AML-193 (cell line): ENCODE measurements at places on chromosomes 6 and 20.
A peak's percentile ranks its signal among the peaks of the same experiment; 100 is the strongest.

GRCh38 chr20:16100767-16101166 lies 472.5 kb downstream of the KIF16B start:
- DNase-seq: no peak

DNA sequence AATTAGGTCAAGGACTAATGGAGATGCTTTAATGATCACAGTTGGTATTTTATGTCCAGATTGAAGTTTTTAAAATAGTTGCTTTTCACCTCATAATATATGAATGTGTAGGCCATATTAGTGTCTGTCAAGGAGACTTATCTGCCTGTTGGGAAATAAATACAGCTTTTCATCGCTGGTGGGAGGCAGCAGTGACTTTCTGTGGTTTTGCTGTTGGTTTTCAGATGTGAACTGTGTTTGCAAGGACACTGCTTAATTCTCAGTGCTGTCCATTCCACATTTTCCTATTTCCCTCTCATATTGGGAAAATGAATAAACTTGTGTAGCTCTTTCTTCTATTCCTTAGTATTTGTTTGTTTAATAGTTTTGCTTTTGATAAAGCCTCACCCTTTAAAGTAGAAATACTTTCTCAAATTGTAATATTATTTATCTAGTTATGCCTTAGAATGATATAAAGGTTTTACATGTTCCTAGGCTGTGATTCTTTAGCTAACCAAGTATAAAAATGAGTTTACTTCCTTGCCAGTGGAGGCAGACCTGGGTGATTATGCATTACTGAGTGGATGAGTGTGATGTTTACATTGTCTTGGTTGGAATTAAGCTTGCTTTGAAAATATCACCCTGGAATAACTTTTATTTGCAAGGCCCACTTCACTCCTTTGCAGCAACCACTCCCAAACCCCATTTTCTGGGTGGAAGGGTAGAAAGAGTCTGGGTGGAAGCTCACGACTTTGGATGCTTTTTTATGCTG lies 3.3 kb downstream of the PLCB4 start:
- no peak for DNase-seq

DNA sequence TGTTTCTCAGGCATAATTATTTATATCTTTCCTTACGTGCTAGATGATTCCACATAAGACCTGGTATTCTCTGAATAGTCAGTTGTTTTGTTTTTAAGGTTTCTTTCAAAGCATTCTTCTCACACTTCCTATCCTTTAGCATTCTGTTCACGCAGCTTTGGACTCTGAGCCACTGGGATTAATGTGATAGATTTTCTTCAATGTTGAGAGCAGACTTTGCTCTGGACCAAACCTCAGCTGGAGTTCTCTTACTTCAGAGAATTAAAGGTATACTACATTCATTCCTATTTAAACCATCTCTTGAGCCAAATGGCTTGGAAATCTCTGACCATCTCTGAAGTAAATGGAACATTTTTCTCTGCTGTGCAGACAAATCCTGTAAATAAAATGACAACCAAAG lies 70.7 kb upstream of the TRAF3IP2 start:
- no peak for DNase-seq

GRCh38 chr6:2999618-3000557 lies at the start of gene NQO2:
Gene NQO2, plus strand, starts transcription at chr6:2999894. Its CDS starts 6,659 bp downstream, at chr6:3006553.
- peak; percentile 78 for DNase-seq

DNA sequence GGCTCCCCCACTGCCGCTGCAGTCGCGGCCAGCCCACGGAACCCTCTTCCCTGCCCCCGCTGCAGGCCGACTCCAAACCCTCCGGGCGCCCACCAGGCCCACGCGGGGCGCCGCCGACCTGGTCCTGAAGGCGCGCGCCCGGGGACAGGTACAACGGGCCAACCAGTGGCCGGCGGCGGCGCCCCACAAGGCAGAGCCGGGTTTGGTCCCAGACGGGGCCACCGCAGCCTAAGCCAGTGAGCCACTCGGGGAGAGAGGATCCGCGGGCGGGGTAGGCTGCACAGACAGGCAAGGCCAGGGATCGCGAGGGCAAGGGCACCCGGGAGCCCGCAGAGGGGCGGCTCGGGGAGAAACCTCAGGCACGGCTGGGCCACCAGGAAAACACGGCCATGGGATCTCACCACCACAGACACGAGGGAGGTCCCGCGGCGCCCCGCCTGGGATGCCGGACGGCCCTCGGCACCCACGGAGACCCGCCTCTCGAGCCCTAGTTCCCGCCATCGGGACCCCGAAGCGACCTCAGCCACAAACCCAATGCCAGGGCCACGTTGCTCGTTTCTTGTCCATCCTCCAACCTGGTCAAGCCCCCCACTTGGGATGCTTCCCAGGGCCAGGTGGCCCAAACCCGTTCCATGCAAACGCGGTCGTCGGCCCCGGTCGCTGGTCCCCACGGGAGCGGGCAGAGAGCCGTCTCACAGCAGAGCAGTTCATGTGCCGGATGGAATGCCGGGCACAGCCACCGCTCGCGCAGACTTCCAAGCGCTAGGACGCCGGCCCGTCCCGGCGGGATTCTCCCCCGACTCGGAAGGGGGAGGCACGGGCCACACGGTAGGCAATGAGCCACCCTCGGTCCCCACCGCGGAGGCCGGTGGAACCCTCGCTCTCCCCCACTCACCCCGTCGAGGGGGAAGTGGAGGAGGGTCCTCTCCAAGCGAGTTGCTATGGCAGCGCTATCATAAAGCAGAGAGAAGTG lies 1956.6 kb upstream of the DEFB115 start:
- DNase-seq: no peak

- DNase-seq: no peak
Observed at GRCh38 chr20:31543966-31544598, 29.8 kb downstream of the HM13 start.

DNA sequence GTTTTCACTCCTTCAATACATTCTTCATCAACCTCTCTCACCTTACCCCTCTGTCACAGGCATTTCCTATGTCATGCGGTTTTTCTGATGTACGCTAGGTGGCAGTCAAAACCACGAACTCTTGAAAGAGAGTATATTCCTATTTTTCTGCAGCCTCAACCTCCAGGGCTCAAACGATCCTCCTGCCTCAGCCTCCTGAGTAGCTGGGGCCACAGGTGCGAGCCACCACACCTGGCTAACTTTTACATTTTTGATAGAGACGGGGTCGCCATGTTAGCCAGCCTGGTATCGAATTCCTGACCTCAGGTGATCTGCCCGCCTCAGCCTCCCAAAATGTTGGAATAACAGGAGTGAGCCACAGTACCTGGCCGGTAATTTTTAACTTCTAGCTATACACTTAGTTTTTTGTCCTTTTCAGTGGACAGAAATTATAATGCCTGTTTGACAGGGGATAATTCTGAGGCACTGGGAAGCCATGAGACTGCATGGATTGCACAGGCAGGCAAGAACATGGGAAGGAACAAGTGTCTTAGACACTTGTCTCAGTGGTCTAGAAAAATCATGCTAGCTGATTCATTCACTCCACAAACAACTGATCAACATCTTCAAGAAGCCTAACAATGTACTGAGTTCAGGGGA lies 22.5 kb upstream of the HFE start:
- DNase-seq: peak; percentile 77

GRCh38 chr20:5279661-5280060 lies 37.1 kb downstream of the PROKR2 start:
- peak; percentile 33 for DNase-seq

GRCh38 chr20:48574383-48574782 lies 253.4 kb downstream of the PREX1 start:
- no peak for DNase-seq

- DNase-seq: peak; percentile 52
Observed at GRCh38 chr6:163427498-163428254, 13.2 kb downstream of the QKI start.

DNA sequence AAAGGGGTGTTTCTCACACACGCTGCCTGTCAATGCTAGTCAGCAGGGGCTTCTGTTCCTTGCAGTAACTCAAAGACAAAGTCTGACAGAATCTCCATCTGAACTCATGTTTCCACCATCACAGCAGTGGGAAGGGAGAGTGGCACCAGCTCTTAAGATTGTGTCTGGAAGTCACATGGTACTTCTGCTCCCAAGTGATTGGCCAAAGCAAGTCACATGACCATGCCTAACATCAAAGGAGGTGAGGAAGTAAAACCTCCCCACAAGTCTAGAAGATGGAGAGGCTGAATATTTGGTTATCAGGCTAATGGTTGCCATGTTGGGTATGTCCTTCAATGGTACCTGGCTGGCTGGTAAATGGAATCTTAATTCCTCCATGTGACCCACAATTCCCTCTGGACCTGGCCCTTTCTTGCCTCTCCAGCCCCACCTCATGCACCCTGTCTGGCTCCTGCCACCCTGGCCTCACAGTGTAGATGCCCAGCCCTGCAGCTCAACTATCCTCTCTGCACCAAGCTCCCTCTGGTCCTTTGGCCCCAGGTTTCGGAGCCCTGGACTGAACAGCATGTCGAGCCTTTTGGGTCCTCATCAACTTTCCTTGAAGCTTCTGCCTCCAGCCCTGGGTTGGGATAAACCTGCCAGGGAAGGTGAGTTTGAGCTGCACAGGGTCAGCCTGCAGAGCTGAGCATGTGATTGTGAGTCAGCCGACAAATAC lies 51.0 kb upstream of the PMEPA1 start:
- no peak for DNase-seq

GRCh38 chr6:135379647-135380046 lies 117.9 kb downstream of the AHI1 start:
- DNase-seq: no peak

DNA sequence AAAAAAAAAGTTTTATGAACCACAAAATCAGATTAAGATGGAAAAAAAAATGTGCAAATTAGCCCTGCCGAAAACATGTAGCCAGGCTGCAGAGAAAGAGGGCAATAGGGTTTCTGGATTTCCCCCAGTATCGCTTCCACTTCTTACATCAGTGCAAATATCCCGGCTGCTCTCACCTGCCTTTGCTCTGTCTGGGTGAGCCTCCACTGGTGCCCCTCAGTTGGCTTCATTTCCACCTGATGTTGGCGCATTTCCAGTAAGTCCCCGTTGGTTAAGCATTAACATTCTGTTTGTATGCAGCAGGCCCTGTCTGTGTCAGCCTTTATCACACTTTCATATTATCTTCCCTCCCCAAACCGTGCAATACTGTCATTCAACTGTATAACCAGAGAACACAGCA lies 215.1 kb downstream of the CBLN4 start:
- no peak for DNase-seq

DNA sequence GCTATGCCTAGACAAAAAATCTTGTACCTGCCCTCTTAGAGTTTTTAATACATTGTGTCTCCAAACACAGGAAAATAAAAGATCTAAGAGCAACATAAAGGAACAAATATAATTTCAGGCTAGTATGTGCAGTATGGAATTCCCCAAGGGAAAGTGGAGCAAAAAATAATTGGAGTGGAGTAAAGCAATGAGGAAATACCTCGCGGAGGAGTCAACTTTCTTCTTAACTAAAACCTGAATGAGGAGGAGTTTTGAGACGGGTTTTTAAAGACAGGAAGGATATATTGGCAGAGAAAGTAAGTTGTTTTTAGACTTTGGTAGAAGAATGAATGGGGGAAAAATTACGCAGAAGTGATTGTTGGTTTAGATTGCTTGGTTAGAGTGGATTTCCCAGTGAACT lies 14.0 kb downstream of the HIVEP1 start:
- no peak for DNase-seq

GRCh38 chr20:63099456-63100173 lies 92.9 kb upstream of the BHLHE23 start:
- DNase-seq: no peak

DNA sequence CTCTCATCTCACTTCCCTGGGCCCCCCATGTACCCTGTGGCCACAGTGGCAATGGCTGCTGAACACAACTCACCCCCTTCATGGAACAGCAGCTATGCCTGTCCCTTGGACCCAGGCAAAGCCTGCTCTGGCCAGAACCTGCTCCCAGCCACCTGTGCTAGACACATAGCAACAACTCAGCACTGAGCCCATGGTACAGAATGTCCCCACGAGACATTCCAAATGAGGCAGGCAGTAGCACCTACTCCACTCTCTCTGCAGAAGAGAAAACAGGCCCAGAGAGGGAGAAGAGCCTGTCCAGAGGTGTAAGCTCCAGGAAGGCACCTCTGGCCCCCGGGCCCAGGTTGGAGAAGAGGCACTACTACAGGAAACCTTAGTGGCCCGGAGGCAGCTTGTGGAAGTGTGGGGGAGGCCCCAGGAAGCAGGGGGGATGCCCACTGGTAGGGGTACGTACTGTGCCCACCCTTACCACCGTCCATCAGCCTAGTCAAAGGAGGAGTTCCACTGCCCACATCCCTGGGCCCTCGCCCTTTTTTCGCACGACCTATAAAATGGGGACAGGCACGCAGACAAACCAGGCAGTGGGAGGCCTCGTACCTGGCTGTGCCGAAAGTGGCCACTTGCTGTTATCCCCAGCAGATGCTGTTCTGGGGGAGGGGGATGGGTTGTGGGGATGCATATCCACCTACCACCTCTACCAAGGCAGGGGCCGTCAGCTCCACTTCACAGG lies 97.2 kb downstream of the ASXL1 start:
- no peak for DNase-seq

- no peak for DNase-seq
Observed at GRCh38 chr6:132179955-132180354, 221.3 kb downstream of the MOXD1 start.

- no peak for DNase-seq
Observed at GRCh38 chr6:93567164-93567563, 147.8 kb upstream of the EPHA7 start.

GRCh38 chr20:59207235-59207634 lies 43.6 kb downstream of the ZNF831 start:
- no peak for DNase-seq

GRCh38 chr6:16057446-16057845 lies 71.4 kb upstream of the MYLIP start:
- DNase-seq: no peak

- DNase-seq: no peak
Observed at GRCh38 chr6:141026504-141026903, 1106.2 kb upstream of the GJE1 start.

GRCh38 chr6:112579601-112580000 lies 232.5 kb downstream of the RFPL4B start:
- DNase-seq: no peak

GRCh38 chr6:156699017-156699421 lies 78.2 kb upstream of the ARID1B start:
- no peak for DNase-seq

DNA sequence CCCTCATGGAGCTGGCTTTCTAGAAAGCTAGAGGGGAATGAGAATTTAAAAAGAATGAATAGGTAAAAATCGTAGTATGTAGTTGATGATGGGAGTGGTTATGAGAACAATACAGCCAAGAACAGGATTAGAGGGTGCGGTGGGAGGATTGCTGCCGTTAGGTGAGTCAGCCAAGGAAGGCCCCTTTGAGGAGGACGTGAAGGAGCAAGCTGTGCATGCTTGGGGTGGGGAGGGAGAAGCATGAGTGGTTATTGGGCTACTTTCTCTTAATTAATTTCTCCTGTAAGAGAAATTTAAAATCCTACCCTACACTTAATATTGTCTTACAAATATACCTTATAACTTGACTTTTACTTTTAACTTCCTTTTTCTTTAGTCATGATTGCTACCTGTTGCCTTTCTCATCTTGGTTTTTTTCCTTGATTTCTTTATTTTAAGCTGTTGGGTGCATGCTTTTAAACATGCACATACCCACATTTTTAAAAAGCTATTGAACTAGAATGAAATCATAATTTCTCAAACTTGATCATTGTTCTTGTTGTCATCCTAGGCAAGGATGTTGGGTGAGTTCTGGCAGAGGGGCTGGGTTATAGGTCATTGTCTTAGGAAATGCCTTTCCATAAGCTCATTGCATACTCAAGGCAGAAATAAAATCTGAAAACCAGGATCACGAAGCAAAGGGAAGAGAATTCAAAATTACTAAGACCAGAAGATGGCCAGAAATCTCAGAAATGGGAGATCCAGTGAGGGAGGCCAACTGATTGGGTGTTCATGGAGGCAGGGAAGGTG lies 114.5 kb downstream of the TCP11 start:
- DNase-seq: no peak

- DNase-seq: no peak
Observed at GRCh38 chr20:13990465-13990864, at the start of gene SEL1L2. Gene SEL1L2, minus strand, starts transcription at chr20:13990614. Its CDS starts 80 bp downstream, at chr20:13990534.

- DNase-seq: no peak
Observed at GRCh38 chr20:63957690-63958441, 1.6 kb upstream of the UCKL1 start.
